Stimulated activated CD8-positive, alpha-beta memory T cell treated with anti-CD3 and anti-CD28 coated beads, Interleukin-7, amount 100 ng/mL, for 1 hour (primary cell): ENCODE measurements at places on chromosomes 5 and 9.

GRCh38 chr9:127651697-127652610 is 39.9 kb downstream of the STXBP1 start:
- DNase-seq = no peak

DNA sequence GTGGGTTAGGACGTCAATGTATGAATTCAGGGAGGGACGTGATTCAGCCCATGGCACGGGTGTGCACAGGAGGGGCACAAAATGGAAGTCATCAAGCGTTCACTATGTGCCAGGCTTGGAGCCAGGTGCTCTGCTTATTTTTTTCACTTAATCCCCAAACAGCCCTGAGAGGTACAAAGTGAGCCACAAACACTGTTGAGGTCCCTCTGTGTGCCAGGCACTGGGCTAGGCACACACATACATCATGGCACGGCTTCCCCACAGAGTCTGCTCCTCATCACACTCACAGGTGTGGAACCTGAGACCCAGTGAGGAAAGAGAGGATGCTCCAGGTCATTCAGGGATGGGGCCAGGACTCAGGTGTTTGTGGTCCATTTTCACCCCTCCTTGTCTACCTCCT is 68.1 kb downstream of the GALNT12 start:
- DNase-seq = no peak

DNA sequence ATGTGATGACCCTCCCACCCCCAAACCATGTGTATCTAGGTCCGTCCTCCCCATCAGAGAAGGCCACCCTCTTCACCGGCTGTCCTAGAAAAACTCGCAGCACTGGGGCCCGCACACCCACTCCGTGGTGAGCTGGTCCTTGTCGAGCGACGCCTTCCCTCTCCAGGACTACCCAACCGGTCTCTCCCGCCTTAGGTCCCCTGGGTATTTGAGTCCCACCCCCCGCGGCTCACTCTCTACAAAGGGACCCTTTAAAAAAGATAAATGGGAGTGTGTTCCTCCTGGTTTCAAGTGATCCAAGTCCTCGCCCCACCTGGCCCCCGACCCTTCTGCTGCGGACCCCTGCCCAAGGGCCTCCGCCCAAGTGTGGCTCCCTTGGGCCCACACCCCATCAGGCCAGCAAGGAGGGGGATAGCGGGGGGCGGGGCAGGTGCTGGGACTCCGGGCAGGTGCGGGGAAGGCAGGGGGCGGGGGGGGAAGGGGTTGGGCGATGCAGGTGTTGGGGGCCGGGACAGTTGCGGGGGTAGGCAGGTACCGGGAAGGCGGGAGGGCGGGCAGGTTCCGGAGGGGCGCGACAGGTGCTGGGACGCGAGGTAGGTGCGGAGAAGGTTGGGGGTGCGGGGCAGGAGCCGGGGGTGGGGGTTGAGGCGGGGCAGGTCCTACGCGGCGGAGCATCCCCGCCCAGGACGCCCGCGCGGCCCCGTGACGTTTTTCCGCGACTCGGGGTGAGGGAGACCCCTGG is 970 bp upstream of the ARRDC1 start:
- no peak for DNase-seq

DNA sequence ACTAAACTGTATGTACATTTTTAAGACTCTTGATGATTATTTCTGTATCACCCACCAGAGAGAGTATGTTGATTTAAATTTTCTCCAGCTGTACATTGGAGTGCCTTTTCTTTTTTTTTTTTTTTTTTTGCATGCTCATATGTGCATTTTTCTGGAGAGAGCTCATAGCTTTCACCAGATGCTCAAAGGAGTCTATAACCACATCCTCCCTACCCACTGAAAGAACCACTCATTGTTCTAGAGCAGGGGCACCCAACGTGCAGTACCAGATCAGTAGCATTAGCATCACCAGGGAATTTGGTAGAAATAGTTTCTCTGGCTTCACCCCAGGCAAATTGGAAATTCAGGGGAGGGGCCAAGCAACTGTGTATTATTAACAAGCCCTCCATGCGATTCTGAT is 53.9 kb upstream of the TMEM171 start:
- no peak for DNase-seq

DNA sequence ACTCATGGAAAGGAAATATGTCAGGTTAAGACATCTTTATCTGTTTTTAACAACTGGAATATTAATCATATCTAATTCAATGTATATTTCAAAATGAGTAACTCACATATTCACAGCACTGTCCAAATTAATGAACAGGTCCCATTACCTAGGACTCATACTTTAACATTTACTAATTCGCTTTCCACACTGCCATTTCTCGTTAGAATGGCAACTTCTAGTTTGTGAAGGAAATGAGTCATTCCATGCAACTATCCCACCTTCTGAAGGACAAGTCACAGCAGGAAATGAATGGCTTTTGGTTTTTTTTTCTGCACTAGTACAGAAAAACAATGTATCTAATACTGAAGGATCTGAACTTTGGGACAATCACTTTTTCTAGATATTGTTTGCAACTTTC is 24.6 kb upstream of the IFNK start:
- no peak for DNase-seq

DNA sequence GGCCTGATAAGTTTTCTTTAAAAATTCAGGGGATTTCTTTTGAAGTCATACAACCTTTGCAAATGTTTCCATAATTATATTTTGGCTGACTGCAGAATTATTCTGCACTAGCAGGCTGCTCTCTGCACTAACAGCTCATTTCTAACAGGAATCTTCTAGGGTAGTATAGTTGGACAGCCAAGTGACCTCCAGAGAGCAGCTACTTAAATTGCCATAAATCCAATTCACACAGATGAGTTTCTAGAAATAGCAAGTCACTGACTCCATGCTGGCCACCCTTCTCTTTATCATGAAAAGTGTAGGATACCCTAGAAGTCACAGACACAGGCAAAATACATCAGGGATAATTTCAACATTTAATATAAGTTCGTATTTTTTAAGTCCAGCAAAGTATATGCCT is 110.9 kb upstream of the TARS1 start:
- DNase-seq = no peak

GRCh38 chr9:37761511-37761910 is 7.9 kb downstream of the TRMT10B start:
- no peak for DNase-seq

GRCh38 chr9:36802201-36802920 is 229.7 kb downstream of the MELK start:
- no peak for DNase-seq

DNA sequence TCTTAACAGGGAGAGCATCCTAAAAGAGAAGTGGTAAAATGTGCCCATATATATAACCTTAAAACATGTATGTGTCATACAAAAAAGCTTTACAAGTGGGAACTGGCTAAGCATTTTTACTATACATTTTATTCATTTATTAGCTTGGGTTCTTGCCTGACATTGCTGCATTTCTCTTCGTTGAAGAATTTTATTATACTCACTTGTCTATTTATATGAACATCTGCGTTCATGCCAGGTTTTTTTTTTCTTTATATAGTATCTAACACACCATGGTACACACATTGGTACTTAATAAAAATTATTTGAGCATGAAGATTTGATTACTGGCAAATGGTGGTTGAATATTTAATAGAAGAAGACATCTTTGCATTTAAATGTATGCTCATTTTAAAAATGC is 492.3 kb downstream of the SPATA31D1 start:
- DNase-seq = no peak

GRCh38 chr9:1008216-1008615 is 31.8 kb downstream of the DMRT3 start:
- DNase-seq = no peak

- DNase-seq = no peak
These were observed 290.5 kb downstream of the SLF1 start for GRCh38 chr5:94908889-94909480.

- no peak for DNase-seq
These were observed at the start of gene BNC2 for GRCh38 chr9:16870596-16871335. Gene BNC2, minus strand, starts transcription at chr9:16870670. Its CDS starts 22 bp downstream, at chr9:16870648.

- DNase-seq = no peak
These were observed 10.7 kb downstream of the TNFAIP8 start for GRCh38 chr5:119366540-119366881.

DNA sequence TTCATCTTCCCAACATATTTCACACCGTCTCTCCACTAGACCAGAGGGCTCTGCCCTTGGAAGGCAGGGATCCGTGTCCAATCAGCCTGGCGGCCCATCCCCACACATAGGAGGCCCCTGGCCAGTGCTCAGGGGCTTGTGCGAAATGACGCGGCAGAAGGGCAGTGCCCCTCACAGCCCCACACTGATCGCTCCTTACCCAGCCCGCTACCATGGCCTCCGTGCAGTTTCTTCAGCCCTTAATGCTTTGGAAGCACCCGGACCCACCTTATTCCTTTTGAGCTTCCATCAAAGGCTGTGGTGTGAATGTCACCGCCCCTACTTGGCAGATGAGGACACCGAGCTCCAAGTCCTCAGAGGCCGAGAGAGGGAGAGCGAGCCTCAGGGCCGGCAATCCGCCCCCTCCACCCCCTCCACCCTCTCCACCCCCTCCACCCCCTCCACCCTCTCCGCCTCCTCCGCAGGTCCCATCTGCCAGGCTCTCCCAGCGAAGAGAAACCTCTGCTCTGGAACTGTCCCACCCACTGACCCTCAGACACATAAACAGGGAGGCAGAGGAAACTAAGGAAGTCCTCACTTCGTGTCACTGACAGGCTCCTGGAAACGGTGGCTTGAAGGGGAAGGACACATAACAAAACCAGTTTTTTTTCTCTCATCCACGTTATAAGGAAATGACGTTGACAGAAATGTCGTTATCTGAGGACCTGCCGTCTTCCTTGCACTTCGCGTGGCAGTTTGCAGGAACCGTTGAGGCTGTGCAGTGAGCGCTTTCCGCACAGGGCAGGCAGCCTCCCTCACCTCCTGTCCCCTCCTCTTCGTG is 13.9 kb downstream of the QSOX2 start:
- no peak for DNase-seq

DNA sequence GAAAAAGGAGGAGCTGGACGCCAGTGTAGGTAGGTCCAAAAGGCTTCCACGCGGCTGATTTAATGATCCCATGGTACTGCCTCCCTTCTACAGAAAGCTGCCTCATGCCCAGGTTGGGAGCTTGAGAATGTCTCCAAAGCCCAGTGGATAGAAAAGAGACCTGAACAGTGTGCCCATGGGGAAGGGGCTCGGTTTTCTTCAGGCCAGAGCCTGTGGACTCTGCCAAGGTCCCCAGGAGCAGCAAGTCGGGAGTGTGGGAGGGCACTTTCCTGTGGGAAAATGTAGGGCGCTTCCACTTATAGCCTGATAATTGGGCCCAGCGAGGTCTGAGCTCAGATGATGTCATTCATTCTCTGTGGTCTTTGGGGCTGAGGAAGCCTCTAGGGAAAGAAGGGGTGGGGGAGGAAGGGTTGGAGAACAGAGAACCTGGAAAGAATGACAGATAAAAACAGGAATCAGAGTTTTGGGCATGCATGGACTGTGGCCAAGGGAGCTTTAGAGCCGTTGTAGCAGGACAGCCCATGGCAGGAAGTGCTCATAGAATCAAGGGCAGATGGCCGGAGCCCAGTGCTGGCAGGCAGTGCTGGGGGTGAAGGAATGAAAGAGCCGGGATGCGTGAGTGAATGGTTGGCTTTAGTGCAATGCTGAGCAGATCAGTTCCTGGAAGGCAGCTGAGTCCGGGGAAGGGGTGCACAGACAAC is 42.5 kb upstream of the SH3PXD2B start:
- no peak for DNase-seq

- no peak for DNase-seq
These were observed 152.3 kb upstream of the ANKH start for GRCh38 chr5:15023846-15024245.

GRCh38 chr5:50562694-50563093 is 103.7 kb upstream of the PARP8 start:
- DNase-seq = no peak

DNA sequence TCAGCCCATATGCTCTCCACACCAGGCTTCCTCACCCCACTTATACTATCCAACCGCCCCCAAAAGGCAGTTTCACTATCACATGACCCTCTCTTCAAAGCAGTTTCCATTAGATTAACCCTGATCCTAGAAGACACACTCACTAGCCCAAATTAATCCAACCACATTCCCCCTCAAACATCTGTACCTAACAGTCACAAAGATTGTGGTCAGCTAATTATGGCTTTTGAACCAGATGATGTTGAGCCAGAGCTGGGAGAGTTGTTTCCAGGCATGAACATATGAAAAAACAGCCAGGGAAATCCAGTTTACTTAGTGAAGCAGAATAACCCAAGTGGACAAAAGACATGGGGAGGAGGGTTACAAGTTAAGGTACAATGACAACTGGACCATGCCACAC is 131.2 kb downstream of the SPOCK1 start:
- DNase-seq = no peak

DNA sequence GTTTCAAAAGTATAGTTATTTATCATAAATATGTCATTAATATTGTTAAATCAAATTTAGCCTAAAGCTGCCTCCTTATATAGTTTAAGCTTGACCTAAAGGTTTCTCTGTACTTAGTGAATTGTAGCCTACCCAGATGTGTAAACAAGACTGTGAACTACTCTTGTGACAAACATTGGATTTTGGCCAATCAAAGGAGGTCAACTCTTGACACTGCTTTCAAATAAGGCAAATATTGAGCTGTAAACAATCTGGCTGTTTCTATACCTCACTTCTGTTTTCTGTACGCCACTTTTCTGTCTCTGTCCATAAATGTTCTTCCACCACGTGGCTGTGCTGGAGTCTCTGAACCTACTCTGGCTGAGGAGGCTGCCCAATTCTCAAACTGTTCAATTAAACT is 51.2 kb downstream of the FXN start:
- DNase-seq = no peak

DNA sequence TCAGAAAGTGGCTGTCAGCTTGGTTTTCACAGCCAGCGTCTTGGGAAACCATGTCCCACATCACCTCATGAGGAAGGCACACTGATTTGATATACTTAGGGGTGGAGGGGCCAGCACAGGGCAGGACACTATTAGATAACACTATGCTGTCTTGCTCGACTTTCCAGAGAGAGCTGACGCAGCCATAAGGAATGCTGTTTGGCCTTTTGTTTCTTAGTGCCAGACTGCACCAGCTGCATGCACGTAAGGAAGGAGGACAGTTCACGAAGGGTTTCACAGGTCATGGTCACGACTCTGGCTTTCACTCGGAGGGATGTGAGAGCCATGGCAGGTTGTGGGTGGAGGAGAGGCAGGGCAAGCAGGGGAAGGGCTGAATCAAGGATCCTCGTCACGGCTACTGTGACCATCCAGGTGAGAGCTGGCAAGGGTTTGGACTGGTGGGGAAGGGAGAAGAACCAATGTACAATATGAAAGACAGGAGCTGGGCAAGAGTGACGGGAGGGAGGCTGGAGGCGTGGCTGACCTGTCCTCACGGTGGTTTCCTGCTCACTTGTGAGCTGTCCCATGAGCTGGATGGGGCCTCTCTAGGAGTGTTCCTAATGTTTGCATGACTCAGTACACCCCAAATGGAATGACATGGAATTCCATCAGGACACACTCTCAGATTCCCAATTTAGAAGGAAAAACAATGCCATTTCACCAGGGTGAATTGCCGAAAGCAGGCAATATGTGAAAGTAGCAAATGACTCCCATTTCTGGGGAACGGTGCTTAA is 61.7 kb downstream of the OTULIN start:
- DNase-seq = no peak
